ENCODE measurements at places on chromosomes 1 and 21.

DNA sequence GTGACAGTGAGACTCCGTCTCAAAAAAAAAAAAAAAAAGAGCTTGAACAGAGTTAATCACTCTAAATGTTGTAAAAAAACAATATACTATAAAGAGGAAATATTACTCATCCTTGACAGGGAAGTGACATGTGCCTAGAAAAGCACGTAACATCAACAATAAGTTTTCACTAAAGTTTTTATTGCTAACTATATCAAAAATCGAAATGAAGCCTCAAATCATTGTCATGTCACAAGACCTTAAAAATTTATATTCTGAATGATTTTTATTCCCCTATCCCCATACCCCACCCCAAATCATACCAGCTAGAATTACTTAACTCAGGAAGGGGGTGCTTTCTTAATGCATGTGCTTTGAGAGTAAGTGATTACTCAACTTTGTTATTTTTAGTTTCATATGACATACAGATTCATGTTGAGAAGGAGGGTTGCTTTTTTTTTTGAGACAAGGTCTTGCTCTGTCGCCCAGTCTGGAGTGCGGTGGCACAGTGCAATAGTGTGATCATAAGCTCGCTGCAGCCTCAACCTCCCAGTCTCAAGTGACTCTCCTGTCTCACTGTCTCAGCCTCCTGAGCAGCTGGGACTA is 53.6 kb upstream of the MUTYH start:
- DNase-seq, result no peak

- DNase-seq, result no peak
Observed at GRCh38 chr1:66489151-66489550, 44.8 kb upstream of the SGIP1 start.

DNA sequence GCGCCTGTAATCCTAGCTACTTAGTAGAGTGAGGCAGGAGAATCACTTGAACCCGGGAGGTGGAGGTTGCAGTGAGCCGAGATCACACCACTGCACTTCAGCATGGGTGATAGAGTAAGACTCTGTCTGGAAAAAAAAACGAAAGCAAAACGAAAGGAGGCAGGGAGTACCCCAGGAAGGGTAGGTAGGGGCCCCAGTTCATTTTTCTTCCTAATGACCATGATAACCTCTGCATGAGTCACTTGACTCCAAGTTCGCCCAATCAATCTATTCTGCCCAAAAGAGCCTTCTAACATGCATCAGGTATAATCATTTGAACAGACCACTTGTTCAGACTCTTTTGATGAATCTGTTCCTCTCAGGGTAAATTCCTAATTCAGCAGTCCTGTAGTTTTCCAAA is 13.2 kb upstream of the TMEM201 start:
- no peak for DNase-seq

- no peak for DNase-seq
Observed at GRCh38 chr1:100009458-100009857, 39.7 kb downstream of the SLC35A3 start.

DNA sequence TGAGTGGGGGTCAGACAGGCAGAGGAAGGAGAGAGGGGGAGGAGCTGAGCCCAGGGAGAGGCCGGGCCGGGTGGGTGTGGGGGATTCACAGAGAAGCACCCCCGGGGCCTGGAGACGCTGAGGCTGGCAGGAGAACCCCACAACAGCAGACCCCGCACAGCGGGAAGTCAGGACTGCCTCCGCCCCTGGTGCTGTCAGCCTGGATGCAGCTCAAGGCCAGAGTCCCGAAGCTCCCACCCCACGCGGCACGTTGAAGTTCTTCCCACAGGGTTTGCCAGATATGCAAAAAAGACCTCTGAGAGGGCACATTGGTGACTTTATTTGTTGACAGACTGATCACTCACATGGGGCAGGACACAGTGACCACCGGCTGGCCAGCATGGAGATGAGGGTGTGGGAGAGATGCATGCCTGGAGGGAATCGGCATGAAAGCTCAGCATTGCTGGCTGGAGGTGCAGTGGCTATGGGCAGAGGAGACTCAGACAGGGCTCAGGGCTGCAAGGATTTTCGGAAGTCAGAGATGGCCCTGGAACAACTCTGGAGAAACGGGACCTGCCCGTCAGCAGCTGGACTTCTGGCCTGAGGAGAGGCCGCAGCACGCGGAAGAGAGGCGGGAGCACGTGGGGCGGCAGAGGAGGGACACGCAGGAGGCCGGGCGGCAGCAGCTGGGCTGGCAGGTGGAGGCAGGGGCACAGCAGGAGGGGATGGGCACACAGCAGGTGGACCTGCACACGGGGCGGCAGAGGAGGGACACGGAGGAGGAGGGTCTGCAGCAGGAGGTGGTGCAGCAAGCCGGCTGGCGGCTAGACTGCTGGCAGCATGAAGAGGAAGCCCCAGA is 885 bp downstream of the KRTAP10-3 start:
- DNase-seq, result no peak
